ENCODE measurements at places on chromosomes 5 and 9.
A peak's percentile ranks its signal among the peaks of the same experiment; 100 is the strongest.

DNA sequence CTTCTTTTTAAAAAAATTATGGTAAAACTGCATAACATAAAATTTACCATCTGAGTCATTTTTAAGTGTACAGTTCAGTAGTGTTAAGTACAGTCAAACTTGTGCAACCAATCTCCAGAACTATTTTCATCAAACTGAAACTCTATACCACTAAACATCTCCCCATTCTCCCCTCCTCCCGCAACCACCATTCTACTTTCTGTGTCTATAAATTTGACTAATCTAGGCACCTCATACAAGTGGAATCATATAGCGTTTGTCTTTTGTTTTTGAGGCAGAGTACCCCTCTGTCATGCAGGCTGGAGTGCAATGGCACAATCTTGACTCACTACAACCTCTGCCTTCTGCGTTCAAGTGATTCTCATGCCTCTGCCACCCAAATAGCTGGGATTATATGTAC lies 24.0 kb upstream of the EBF1 start:
- DNase-seq = no peak

DNA sequence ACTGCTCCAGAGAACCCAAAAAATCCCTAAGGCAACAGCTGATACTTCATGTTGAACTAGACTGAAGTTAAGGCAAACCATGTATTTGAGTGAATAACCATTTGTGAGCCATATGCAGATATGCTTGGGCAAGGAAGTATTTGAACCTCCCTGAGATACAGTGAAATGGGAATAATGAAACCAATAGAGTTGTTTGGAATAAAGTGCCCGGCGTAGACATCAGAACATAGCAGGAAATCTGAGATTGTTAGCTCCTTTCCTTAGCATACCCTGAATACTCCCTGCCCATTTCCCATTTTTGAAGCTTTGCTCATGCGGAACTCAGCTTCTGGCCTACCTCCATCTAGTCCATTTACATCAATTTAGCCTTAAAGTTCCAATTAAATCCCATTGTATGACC lies 611.9 kb downstream of the EFNA5 start:
- no peak for DNase-seq

GRCh38 chr5:15897656-15898055 lies 281.9 kb downstream of the MARCHF11 start:
- DNase-seq = no peak

DNA sequence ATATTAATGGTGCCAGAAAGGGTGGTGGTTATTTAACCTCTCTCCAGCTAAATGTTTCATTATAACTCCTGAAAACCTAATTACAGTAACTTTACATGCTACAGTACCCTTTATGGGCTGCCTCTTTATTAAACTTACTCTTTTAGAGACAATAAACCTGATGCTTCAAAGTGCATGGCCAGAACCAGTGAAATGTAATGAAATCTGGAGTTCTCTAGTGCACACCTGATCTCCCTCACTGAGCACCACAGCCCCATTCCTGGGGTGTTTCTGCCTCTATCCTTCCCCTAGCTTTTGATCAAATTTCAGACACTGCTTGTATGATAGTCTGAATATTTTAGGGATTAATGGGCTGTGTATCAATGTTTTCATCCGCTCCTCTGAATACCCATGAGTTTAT lies 306.5 kb upstream of the WWC1 start:
- DNase-seq = no peak

- DNase-seq = no peak
Observed at GRCh38 chr9:35795695-35796094, 4.3 kb downstream of the NPR2 start.

DNA sequence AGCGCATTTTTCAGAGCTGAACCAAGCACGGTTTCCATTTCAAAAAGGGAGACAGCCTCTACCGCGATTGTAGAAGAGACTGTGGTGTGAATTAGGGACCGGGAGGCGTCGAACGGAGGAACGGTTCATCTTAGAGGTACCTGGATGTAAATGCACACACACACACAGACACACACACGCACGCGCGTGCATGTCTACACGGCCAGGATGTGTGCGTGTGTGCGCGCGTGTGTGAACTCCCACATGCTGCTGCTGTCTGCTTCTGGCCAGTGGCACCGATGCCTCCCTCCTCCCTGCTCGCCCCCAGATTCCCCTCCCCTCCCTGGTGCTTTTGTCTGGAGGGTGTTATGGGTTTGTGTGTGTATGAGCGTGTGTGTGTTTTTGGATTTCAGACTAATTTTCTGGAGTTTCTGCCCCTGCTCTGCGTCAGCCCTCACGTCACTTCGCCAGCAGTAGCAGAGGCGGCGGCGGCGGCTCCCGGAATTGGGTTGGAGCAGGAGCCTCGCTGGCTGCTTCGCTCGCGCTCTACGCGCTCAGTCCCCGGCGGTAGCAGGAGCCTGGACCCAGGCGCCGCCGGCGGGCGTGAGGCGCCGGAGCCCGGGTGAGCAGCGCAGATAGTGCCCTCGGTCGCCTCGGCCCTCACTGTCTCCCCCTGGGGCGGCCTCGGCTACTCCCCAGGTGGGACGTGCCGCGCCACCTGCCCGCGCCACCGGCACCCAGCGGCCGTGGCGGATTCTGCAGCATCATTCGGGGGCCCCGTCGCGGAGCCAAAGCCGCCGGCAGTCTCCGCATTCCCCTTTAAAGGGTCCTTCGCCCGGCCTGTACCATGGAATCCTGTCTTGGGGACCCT lies at the start of gene NTRK2:
TSS of gene NTRK2 (plus strand) at position 442 of the 850 bp plus-strand sequence. CDS start 1,020 bp downstream, outside the sequence.
- DNase-seq = peak; percentile 65

- DNase-seq = no peak
Observed at GRCh38 chr9:136093346-136093986, 1.6 kb downstream of the NACC2 start.

DNA sequence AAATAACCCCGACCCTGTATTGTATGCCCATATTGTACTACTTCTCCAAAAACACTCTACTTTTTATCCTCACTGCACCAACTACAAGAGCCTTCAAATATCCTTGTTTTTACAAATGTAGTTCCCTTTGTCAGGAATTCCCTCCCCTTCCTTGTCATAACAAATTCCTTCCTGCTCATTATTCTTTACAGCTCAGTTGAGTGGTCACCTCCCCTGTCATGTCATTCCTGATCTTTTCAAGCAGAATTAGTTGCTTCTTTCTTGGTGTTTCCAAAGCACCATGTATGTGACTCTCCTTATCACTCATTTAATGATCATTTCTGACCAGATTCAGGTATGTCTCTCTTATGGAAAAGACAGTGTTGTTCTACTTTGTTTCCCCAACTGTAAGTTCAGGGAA lies 194.2 kb upstream of the SMC2 start:
- DNase-seq = peak; percentile 8

DNA sequence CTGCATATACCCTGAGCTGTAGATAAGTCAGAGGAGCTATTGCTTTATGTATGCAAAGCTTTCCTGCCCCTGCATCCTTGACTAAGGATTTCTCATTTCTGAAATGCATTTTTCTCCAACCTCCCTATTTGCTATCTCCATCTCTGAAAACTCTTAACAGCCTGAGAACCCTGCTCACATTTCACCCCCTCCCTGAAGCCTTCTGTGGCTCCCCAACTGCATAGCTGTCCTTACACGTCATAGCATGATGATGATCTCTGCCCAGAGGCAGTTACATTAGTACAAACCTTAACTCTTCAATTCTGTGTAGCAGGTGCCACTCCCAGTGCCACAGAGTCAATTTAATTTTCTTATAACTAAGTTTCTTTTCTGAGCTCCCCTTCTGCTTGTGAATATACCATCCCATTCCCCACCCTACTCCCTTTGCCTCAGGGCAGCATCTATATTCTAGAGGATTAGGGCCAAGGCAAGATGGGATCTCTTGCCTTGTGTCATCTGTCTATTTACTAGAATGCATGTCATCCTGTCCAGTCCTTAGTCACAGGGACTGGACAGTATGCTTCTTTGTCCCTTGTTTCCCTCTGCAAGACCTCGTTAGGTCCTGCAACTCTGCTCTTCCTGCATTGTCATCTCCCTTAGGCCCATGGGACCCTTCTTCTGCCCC lies 149.7 kb upstream of the SPRY4 start:
- DNase-seq = no peak

DNA sequence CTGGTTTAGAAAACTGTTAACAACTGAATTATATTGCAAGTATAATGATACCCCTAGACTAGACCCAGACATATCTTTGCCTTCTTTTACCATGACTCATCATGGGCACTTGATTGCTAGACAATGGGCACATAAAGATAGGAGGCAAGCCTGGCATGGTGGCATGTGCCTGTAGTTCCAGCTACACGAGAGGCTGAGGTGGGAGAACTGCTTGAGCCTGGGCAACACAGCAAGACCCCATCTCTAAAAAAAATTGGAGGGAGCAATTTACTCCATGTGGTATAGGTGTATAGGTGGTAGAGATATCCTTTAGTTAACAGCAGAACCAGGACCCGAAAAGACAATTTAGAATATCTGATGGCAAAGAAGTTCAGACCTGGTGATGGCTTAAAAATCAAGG lies 51.6 kb downstream of the ELOVL7 start:
- no peak for DNase-seq

DNA sequence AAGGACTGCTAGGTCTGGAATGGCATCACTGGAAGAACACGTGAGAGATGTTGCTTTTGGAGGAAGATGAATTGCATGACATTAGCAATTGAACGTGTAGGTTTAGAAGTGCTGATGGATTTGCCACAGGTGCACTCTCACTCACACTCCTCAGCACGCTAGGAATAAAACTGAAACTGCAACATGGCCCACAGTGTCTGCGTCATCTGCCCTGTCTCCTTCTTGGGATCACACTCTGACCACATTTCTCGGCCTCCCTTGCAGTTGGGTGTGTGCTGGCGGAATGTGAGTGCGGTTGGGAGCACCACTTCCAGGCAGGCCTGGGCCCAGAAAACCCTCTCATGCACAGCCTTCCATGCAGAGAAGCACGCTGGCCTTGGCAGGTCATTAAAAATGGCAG lies 152.8 kb upstream of the LHFPL2 start:
- DNase-seq = no peak

- no peak for DNase-seq
Observed at GRCh38 chr5:178318893-178319292, 86.3 kb upstream of the PHYKPL start.

GRCh38 chr5:132437604-132438266 lies 52.8 kb downstream of the IRF1 start:
- peak; percentile 47 for DNase-seq

GRCh38 chr9:136566901-136567300 lies 21.1 kb upstream of the NOTCH1 start:
- no peak for DNase-seq

GRCh38 chr9:12060811-12061210 lies 632.4 kb upstream of the TYRP1 start:
- no peak for DNase-seq

GRCh38 chr5:177603631-177604030 lies 3.7 kb downstream of the B4GALT7 start:
- no peak for DNase-seq

DNA sequence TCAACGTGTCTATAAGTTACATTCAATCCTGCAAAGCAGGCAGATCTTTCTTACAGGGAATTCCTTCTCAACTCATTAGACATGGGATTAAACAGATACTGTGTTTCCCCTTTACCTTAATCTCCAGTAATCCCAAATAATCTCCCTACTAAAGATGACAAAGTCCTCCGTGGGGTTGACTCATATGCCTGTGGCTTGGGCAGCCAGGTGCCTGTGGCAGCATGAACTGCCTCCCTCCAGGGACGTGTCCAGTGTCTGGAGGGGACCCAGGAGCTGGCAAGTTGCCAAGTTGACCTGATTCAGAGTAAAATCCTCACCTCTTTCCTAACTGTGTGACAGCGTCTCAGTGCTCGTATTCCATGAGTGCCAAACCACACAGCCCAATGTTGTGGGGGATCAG lies 94.6 kb upstream of the PTCH1 start:
- DNase-seq = no peak

DNA sequence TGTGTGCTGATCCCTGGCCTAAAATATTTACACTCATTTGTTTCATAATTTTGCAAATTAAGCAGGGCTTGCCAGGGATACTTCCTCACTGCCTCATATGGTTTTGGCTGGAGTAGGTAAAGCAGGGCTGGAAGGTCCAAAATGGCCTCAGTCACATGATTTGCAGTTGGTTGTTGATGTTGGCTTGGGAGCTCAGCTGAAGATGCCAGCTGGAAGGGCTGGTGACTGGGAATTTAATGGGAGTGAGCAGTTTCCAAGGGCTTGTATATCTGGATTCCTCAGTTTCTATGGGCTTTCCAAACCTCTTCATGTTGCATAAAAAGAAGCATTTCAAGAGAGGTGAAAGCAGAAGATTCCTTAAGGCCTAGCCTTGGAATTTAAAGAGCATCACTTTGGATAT lies 729.3 kb downstream of the CDH18 start:
- DNase-seq = no peak

DNA sequence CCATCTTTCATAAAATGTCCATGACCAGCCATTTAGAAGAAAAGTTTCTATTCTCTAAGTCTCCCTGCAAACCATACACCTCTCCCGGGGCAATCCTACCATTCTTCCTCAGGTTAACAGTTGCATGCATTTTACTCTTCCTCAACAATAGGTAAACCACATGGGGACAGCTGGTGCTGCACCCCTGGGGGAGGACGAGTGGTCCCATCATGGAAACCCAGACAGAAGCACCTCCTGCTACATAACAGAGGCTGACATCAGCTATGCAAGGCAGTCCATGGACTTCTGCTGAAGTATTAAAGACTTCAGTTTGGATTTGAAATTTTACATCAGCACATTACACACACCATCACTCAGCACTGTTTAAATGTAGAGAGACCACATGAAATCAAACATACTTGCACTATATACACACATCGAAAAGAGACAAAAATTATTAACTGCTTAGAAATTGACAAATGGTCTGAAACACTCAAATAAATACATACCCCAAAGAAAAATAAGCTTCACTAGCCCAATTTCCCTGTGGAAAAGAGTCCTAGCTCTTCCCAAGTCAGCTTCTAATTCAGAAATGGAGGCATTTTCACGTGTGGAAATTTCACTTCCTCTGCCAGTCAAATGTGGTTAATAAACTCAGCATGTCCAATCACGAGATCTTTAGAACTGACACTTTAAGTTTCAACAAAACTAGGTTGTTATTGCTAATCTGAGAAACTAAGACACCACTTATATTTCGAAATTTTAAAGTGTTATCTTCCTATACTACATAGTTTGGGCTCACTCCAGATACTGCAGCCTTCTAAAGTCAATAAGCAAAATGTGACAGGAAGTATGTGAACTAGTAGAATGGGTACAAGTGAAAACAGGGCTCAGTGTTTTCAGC lies 173.4 kb downstream of the ROR2 start:
- no peak for DNase-seq

GRCh38 chr9:86591472-86591871 lies 237.3 kb upstream of the TUT7 start:
- no peak for DNase-seq

- no peak for DNase-seq
Observed at GRCh38 chr5:60927450-60927849, 17.4 kb downstream of the ERCC8 start.

GRCh38 chr5:43255704-43256103 lies 57.5 kb downstream of the HMGCS1 start:
- no peak for DNase-seq

GRCh38 chr5:154559398-154560276 lies 81.6 kb upstream of the HAND1 start:
- DNase-seq = no peak

- DNase-seq = no peak
Observed at GRCh38 chr5:122145906-122146305, 16.6 kb downstream of the ZNF474 start.

GRCh38 chr9:76417394-76417793 lies 23.2 kb upstream of the RFK start:
- DNase-seq = no peak

- peak; percentile 39 for DNase-seq
Observed at GRCh38 chr5:4511996-4512656, 628.0 kb upstream of the ADAMTS16 start.

Measured in right renal pelvis (tissue), 4 donors.